ENCODE measurements at places on chromosomes 1 and 21.

- DNase-seq, result no peak
Observed at GRCh38 chr1:912740-913301, 10.9 kb upstream of the SAMD11 start.

- DNase-seq, result no peak
Observed at GRCh38 chr1:111164151-111164550, 24.1 kb downstream of the CEPT1 start.

DNA sequence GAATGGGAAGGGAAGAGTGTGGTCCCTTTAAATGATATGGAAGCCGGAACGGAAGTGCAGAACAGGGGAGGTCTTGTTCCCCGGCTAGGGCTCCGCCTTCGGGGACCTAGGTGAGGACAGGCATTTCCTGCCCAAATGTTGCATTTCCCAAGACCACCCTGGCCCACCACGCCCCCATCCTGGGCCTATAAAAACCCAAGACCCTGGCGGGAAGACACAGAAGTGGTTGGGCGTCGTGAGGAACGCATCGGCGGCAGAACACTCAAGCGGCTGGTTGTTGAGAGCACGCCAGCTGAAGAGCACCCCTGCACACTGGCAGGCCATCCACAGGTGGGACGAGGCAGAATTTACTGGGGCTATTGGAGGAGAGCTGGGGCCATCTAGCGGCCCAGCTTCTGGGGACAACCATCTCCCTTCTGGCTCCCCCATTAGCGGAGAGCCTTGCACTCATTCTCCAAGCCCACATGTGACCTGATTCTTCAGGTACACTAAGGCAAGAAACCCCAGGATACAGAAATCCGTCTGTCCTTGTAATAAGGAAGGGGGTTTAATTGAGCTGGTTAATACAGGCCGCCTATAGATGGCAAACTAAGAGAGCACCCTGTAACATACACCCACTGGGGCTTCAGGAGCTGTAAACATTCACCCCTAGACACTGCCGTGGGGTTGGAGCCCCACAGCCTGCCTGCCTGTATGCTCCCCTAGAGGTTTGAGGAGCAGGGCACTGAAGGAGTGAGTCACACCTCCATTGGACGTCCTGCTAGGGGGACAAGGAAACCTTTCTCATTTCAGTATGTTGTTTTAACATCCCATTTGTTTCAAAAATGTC lies 1327.9 kb downstream of the BRINP3 start:
- DNase-seq, result no peak

GRCh38 chr1:29820401-29820800 lies 584.1 kb downstream of the PTPRU start:
- DNase-seq, result peak; percentile 23

- no peak for DNase-seq
Observed at GRCh38 chr1:9651565-9652378, at the start of gene PIK3CD. TSS of gene PIK3CD (plus strand) at chr1:9651731. CDS start at chr1:9710456, 58,725 bp downstream.

GRCh38 chr1:187588917-187589316 lies 760.2 kb downstream of the PLA2G4A start:
- no peak for DNase-seq

GRCh38 chr1:192974701-192975100 lies 84.5 kb downstream of the UCHL5 start:
- DNase-seq, result no peak

- DNase-seq, result no peak
Observed at GRCh38 chr1:219710529-219711194, 97.8 kb upstream of the ZC3H11B start.

GRCh38 chr1:26784023-26784871 lies 3.5 kb upstream of the PIGV start:
- DNase-seq, result peak; percentile 85

DNA sequence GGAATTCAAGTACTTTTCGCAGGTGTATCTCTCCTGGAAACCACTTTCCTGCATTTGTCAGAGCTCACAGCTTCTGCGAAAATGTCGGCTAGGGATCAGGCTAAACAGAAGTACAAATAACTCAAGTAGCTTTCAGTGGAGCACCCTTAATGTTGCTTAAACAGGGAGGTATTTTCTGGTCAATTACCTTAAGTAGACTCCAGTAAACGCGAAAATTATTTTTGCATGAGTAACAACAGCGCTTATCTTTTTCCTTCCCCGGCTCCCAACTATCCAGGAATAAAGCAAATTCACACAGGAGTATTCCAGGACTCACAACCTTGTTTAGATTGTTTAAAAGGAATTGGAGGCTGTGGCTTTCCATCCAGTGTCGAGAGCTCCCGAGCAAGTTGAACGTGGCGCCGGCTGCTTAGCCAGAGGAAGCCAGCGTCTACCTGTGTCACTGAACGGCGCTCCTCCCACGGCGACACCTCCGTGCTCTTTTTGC lies 7.3 kb upstream of the SIM2 start:
- no peak for DNase-seq

DNA sequence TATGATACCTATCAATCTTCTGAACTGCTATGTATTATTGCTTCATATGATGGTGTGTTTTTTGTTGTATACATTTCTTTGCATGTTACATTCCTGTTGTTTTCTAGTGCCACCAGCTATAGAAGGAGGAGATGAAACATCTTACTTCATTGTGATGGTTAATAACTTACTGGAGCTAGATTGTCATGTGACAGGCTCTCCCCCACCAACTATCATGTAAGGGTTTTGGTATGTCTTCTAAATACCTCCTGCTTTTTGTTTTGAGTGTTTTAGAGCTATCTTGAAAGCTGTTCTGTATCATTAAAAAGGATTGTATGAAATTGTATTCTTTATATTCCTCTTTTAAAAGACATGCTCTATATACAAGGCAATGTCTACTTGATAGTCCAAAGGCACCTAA lies 282.7 kb downstream of the HMCN1 start:
- no peak for DNase-seq

GRCh38 chr1:193589597-193590040 lies 403.2 kb upstream of the B3GALT2 start:
- no peak for DNase-seq

- no peak for DNase-seq
Observed at GRCh38 chr1:26015358-26015757, 6.2 kb upstream of the EXTL1 start.

DNA sequence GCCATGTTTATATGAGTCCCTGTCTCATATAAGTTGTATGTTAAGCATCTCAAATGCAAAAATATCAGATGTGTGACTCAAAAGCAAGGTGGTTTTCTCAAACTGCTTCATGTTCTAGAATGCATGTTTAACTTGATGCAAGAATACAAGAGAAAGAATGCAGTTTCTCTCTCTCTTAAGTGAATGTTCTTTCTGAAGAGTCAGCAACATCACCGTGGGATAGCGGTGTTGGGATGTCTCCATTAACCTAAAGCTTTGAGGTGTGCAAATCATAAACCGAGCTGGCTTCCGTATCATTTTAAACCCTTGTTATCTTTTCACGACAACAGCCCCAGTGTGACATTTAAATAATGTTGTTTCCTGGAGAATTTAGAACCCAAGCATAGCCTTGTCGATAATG lies 48.4 kb upstream of the TARBP1 start:
- DNase-seq, result no peak

- no peak for DNase-seq
Observed at GRCh38 chr1:50289495-50289894, 133.7 kb downstream of the DMRTA2 start.

DNA sequence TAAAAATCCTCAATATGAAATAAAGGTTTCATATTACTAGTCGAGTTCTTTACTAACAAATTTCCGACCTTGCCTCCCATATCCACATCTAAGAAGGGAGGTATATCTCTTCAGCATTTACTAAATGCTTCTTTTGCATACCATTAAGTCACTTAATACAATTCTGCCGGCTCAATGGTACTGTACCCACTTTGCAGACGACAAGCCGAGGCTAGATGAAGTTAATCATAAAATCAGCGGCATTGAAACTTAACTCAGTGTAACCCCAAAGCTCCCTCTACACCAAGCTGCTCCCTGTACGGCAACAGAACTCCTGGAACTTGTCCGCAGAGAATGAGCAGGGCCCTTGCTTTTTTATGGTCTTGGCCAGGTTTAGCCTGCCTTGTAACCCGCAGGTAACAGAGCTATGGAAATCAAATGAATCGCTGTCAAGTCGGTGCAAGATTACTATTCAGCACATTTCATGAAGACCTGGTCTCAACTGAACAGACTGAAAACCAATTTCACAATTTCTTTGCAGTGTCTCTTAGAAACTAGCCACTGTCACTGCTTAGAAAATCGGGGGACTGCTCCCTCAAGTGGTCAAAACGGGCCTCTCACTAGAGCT lies 738 bp downstream of the INTS7 start:
- DNase-seq, result no peak

GRCh38 chr1:155064111-155064831 lies 731 bp downstream of the EFNA4 start:
- no peak for DNase-seq

GRCh38 chr1:98030976-98031375 lies 110.1 kb upstream of the DPYD start:
- no peak for DNase-seq

- no peak for DNase-seq
Observed at GRCh38 chr1:10803971-10804820, 7.8 kb upstream of the CASZ1 start.

GRCh38 chr21:41536827-41537103 lies 28.8 kb upstream of the TMPRSS2 start:
- no peak for DNase-seq

- DNase-seq, result no peak
Observed at GRCh38 chr1:53584777-53585107, 125.5 kb downstream of the DMRTB1 start.

DNA sequence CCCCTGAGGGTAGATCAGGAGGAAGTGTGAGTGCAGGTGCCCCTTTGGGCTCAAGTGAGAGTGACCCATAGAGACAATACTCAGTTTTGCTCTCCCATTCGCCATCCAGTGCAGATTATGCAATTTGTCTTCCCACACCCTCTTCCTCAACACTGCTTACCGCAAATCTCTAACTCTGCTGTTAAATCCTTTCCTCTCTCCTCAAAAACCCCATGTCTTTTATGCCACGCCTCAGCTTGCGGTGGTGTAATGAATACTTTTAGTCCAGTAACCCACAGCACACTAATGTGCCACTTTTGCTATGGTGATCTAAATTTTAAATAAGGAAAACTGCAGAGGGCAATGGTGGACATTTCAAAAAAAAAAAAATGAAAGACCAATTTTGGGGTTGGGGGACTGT lies 57.7 kb downstream of the PRRX1 start:
- no peak for DNase-seq

GRCh38 chr1:26520339-26520738 lies 9.2 kb upstream of the RPS6KA1 start:
- DNase-seq, result no peak

DNA sequence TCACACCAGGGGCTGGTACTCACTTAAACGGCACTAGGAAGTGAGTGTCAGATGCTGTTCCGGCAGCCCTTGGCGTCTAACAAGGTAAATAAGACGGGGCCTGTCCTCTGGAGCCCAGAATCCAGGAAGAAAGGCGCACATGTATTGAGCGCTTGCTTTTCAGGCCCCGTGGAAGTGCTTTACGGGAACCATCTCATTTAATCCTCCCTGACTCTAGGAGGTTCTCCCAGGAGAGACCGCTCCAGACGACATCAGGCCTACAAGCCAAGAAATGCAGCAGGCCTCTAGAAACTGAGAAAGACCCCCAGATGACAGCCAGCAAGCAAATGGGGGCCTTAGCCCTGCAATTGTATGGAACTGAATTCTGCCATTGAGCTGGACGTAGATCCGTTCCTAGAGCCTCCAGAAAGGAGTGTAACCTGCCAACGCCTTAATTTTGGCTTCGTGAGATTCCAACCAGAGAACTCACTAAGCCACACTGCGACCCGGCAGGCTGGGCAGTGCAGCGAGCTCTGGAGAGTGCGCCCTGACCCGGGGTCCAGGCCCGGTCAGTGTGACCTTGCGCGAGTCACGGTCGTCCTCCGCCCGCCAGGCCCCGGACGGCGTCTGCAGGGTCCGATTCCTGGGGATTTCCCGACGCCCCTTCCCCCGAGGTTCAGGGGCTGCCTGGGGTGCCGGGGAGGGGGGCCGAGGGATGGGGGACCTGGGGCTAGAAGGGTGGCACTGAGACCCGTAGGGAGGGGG lies 532 bp upstream of the MANEAL start:
- DNase-seq, result no peak

DNA sequence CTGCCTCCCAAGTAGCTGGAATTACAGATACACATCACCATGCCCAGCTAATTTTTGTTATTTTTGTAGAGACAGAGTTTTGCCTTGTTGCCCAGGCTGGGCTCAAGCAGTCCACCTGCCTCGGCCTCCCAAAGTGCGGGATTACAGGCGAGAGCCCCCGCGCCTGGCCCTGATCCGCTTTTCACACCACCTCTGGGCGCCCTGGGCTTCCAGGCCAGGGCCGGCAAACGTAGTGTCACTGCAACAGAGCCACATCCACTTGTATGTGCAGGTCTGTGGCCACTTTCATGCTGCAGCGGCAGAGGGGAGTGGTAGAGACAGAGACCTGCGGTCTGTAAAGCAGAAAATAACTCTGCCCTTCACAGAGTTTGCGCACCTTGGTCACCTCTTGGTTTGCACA lies 29.5 kb downstream of the RRP1B start:
- no peak for DNase-seq

DNA sequence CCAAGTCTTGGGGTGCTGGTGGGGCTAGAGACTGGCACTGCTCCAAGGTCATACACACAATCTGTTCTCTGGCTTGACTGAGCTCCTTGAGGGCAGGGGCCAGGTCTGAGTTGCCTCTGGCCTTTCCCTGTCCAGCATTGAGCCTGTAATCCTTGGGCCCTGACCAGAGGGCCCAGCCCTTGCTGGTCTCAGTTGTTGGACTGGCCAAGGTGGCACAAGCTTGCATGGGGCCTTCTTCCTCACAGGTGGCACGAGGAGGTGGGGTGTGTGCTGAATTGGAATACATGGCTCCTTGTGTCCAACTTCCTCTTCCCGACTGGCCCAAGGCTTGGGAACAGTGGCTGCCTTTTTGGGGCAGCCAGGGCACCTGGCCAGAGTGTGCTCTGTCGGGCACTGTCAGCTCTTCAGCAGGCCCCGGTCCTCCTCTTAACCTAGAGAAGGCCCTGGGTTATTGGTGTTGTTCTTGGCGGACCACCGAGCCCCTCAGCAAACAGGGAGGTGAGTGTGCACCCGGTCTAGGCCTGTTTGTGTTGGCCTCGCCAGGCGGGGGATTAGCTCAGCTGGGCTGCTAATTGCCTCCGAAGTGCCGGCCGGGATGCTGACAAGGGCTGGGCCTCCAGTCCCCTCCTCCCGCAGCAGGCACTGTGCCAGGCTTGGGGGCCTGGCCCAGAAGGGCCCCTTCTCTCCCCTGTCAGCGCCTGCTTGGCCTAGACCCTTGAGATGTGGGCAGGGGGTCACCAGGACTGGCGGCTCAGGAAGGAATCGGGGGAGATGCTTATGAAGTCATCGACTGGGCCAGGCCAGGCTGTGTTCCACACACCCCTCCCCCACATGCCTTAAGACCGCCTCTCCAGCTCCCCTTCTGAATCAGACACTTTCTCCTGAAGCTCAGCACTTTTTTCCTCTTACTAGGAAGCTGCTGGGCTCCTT lies 28.5 kb downstream of the WNT4 start:
- DNase-seq, result no peak

- no peak for DNase-seq
Observed at GRCh38 chr1:25081496-25081895, 150.8 kb downstream of the SYF2 start.

- DNase-seq, result no peak
Observed at GRCh38 chr1:181369416-181369815, 113.9 kb upstream of the CACNA1E start.

All from right atrium auricular region (tissue), 2 donors.